ENCODE measurements at places on chromosomes 3 and 15.

DNA sequence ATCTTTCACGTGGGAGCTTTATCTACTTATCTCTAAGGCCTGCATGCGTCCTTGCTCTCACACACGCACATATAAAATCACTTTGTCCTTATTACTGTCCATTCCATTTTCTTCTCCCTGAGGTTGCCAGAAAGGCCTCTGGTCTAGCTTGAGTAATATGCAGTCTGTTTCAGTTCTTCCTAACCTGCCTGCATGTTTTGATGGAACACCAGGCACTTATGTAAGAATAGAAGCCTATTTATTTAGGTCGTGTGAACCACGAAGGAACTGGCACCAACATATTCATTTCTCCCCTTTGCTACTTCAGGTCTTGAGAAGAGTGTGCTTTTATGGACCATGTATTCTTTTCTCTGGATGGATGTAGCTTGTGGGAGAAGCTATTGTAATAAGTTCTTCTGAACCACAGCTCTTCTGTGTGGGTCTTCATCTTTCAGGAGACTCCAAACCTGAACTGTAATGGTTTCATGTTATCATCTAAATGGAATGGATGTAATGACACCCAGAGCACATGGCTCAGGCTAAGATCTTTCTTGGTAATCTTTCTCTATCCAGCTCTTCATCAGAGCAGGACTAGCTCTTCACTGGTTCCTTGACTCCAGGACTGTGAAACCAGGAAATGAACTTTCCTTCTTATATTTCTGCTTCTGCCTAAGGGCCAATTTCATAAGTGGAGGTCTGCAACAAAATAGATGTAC is 53.8 kb downstream of the UBE2E2 start:
- no peak for DNase-seq

- DNase-seq: peak; percentile 84
Observed at GRCh38 chr3:50189274-50189673, 2.1 kb upstream of the GNAT1 start.

- DNase-seq: no peak
Observed at GRCh38 chr15:89674526-89674925, 4.6 kb downstream of the PLIN1 start.

- no peak for DNase-seq
Observed at GRCh38 chr15:81254277-81254915, 57.7 kb downstream of the IL16 start.

DNA sequence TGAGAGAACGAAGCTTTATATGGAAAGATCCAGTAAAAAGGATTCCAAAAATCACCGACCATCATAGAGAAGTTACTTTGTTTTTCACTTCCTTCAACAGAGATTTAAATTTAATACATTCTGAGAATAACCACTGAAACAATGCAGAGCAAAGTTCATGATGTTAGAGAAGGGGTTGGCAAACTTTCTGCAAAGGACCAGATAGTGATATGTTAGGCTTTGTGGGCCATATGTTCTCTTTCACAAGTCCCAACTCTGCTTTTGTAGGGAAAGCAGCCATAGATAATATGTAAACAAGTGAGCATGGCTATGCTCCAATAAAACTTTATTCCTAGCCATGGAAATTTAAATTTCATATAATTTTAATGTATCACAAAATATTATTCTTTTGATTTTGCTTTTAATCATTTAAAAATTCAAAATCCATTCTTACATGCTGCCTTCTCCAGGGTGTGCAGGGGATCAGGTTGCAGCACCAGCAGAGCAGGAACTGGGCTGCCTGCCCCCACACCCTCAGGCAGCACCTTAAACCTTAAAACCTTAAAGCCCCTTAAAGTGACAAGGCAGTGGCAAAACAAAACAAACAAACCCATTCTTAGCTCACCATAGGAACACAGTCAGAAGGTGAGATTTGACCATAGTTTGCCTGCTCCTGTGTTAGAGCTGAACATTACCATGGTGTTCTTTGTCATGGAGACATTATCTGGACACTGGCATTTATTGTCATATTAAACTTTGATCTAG is 16.9 kb upstream of the IGSF10 start:
- DNase-seq: peak; percentile 8

GRCh38 chr3:128069271-128069670 is 17.0 kb downstream of the SEC61A1 start:
- no peak for DNase-seq

GRCh38 chr3:45207446-45207845 is 18.6 kb downstream of the TMEM158 start:
- DNase-seq: no peak

- peak; percentile 80 for DNase-seq
Observed at GRCh38 chr3:161423911-161424522, 52.7 kb upstream of the SPTSSB start.

- DNase-seq: no peak
Observed at GRCh38 chr3:66809595-66809958, 188.5 kb upstream of the KBTBD8 start.

GRCh38 chr3:188557235-188557634 is 403.3 kb downstream of the LPP start:
- DNase-seq: no peak

GRCh38 chr3:195596765-195597171 is 13.0 kb upstream of the APOD start:
- DNase-seq: no peak

- no peak for DNase-seq
Observed at GRCh38 chr3:55198554-55198953, 270.7 kb upstream of the LRTM1 start.

- DNase-seq: no peak
Observed at GRCh38 chr3:171953301-171954022, 85.9 kb upstream of the FNDC3B start.

- peak; percentile 64 for DNase-seq
Observed at GRCh38 chr15:99435113-99435695, 130.6 kb upstream of the MEF2A start.

GRCh38 chr3:193850084-193850619 is 257.1 kb downstream of the OPA1 start:
- no peak for DNase-seq

GRCh38 chr3:132326251-132326650 is 9.0 kb downstream of the ACP3 start:
- DNase-seq: no peak

DNA sequence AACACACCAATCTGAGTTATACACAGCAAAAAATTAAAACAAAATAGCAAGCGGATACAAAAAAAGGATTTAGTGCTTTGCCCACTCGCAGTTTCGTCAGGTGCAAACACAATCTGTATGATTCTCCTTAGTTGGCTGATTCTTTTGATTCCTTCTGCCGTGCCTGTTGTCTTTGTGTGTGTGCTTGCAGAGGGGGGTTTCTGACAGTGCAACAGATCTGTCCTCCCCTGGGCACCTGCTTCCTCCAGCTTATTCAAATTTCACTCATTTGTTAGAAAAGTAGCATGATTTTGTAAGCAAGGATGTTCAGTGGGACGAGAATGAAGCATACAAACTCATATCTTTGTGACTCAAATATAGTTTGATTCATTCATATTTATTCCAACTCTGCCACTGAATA is 74.0 kb upstream of the NEO1 start:
- DNase-seq: no peak

DNA sequence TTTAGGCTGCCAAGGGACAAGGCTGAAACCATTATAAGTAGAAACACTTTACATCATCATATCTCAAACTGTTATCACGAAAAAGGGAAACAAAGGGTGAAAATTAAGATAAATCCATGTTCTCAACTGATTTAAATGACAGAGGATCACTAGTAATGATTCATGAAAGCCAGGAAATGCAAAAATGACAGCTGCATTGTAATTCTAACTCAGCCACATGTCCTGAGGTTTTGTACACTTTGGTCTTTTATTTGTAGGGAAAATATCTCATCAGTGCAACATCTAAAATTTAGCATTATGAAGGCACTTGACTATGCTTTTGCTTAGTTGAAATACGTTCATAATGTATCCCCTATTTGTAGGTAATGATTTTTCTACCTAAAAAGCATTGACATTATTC is 379.7 kb downstream of the TIGIT start:
- DNase-seq: no peak

DNA sequence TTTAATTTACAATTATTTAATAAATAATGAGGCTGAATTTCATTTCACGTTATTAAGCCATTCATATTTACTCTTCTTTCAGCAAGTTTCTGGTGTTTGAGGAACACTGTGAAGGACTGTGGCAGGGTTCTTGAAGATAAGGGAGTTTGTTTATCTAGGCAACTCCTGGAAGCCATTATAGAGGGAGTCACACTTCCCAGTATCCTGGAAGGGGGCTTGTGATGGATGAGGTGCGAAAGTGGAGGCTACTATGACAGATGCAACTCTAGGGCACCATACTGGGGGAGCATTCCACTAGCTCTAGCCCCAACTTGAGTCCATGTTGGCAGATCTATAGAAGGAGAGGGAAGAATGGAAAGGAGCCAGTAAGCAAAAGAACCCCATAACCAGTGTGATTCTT is 14.4 kb downstream of the CNOT10 start:
- DNase-seq: no peak

DNA sequence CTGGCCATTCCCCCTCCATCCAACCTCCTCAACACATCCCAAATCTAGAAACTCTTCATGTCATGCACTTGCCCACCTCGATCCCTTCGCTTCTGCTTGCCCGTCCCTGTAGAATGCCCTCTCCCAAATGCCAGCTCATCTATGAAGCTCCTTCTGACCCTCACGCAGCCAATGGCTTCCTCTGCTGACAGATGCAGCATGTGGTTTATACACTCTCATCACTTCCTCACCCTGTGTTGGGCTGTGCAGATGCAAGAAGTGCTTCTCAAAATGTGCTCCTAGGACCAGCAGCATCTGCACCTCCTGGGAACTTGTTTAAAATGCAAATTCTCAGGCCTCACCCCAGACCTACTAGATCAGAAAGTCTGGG is 51.7 kb downstream of the SEMA5B start:
- no peak for DNase-seq

DNA sequence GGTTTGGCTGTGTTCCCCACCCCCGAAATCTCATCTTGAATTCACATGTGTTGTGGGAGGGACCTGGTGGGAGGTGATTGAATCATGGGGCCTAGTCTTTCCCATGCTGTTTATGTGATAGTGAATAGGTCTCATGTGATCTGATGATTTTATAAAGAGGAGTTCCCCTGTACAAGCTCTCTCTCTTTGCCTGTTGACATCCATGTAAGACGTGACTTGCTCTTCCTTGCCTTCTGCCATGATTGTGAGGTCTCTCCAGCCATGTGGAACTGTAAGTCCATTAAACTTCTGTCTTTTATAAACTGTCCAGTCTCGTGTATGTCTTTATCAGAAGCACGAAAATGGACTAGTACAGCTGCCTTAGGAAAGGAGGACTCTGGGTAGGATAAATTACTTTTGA is 976.7 kb downstream of the MCTP2 start:
- DNase-seq: no peak

- DNase-seq: no peak
Observed at GRCh38 chr3:28808068-28808467, 459.4 kb upstream of the AZI2 start.

GRCh38 chr3:51800750-51801125 is 21.7 kb upstream of the IQCF6 start:
- no peak for DNase-seq

DNA sequence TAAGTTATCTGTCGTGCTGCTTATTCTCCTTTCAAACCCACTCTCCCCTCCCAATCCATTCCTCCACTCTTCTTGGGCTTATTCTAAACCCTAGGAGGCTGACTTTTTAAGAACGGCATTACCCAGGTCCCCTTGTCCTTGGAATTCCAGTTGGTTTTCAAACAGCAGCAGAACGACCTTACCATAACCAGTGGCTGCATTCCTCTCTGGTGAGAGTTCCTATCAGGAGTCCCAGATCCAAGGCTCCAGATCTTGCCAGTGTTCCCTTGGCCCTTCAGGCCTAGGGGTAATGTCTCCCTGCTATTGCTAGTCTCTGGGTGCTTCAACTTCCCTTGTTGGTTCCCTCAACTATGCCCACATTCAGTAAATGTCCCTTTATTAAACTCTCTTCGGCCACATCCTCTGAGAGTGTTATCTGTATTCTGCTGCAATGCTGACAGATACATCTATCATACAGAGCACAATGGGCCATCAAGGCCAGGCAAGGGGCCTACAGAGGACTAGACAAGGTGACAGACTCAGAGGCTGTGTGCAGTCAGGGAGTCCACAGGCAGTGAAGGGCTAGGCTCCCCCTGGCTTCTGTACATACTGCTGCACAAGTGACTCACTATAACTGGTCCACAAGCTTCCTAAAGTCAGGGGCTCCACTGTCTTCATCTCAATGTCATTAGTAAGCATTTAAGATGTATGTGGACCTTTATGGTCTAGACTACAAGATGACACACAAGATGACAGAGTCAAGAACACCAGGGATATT is 10.1 kb downstream of the LYSMD2 start:
- no peak for DNase-seq

DNA sequence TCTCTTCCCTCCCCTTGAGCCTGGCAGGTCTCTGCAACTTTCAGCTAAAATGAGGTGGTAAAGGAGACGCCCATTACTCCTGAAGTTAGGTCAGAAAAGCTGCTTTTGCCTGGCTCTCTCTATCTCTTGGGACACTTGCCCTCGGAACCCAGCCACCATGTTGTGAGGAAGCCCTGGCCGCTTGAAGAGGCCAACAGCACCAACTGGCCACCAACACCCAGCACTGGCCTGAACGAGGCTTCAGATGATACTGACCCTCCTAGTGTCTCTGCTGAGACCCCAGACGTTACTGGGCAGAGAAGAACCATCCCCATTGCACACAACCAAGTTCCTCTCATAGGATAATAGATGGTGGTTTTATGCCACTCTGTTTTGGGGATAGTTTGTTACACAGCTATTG is 49.5 kb upstream of the PCSK6 start:
- DNase-seq: no peak

DNA sequence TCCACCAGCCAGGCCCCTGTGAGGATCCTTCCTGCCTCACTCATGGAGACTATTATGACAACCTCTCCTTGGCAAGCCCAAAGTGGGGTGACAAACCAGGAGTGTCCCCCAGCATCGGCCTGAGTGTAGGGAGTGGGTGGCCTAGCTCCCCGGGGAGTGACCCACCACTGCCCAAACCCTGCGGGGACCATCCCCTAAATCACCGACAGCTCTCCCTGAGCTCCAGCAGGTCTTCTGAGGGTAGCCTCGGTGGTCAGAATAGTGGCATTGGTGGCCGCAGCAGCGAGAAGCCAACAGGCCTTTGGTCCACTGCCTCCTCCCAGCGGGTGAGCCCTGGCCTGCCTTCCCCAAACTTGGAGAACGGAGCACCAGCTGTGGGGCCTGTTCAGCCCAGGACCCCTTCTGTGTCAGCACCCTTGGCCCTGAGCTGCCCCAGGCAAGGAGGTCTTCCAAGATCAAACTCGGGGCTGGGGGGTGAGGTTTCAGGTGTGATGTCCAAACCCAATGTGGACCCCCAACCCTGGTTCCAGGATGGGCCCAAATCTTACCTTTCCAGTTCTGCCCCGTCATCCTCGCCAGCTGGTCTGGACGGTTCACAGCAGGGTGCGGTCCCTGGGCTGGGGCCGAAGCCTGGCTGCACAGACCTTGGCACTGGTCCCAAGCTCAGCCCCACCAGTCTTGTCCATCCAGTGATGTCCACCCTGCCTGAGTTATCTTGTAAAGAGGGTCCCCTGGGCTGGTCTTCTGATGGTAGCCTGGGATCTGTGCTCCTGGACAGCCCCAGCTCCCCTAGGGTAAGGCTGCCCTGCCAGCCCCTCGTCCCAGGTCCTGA is 1.0 kb downstream of the LIMD1 start:
- DNase-seq: no peak
